ENCODE measurements at places on chromosomes 13 and 19. TPM values are rescaled to one million over a fixed set of nuclear protein-coding genes. Genes with fewer than 3 reads are reported as not detected.

The ZNF667 gene
- polyA plus RNA-seq = 8.8 TPM

The TPTE2 gene
- 0.09 TPM for polyA plus RNA-seq

The FGF9 gene
- 5.5 TPM for polyA plus RNA-seq

The PRR19 gene
- 0.51 TPM for polyA plus RNA-seq

The HIPK4 gene
- polyA plus RNA-seq = 0.24 TPM

The SLC6A16 gene
- polyA plus RNA-seq = 3.5 TPM

The TMPRSS9 gene
- polyA plus RNA-seq = 0.37 TPM

The ALG5 gene
- polyA plus RNA-seq = 62.3 TPM

The CEACAM19 gene
- 26.4 TPM for polyA plus RNA-seq
